Right renal pelvis (tissue), 4 donors: ENCODE measurements at places on chromosomes 6 and 20.

DNA sequence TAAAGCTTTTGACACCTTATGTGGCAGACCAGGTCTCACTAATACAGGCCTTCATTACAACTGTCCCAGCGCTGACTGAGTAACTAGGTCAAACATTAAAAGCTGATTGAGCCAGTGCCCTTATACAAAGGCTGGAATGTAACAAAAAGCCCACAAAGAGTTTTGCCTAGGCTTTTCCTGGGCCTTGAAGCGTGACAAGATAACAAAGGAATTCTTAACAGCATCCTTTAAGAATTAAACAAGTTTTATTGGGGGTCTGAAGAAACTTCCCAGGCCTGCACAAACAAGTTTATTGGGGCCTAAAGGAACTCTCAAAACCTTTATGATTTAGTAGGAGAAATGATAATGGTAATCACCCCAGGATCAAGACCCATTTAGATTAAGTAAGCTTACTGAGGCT, 267.6 kb upstream of the FAM83B start:
- DNase-seq = no peak

GRCh38 chr6:4568138-4568537, 208.1 kb upstream of the CDYL start:
- DNase-seq = no peak

- peak; percentile 44 for DNase-seq
These were observed 659.7 kb downstream of the KIF16B start for GRCh38 chr20:15913391-15914025.

DNA sequence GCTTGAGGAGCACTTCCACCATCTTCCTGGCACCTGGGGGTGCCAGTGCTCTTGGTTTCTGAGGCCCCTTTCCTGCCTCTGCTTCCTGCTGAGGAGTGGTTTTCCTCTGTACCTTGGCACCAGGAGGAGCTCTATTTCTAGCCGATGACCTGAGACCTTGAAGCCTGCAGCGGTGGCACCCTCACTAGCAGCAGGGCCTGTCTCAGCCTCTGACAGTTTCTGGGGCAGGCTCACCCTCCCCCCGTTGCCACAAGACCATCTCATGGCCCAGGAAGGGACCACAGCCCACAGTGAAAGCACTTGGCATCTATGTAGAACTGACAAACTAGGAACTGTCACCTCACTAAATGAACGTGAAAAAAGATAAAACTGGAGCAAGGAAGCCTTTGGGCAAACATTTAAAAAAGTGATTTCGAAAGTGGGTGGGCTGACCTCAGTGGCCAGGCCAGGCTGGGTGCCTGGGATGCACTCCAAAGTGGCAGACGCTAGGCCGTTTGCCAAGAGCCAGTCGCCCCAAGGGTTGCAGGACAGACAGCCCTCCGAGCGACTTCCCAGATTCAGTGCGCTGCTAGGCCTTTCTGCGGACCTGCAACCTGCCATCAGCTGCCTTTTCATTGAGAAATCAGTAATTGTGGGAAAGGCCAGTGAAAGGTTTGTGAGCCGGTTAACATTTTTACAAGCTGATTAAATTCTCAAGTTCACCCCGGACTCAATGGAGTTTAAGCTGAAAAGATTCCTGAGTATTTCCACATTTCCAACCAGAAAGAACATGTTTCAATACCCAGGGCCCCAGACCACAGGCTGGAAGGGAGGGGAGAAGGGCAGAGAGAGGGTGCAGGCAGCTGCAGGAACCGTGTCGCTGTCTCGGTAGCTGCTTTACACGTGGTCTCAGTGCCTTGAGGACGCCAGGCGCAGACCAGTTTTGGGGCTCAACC, 303.7 kb downstream of the ESR1 start:
- no peak for DNase-seq

GRCh38 chr6:68774843-68775242, 139.8 kb downstream of the ADGRB3 start:
- DNase-seq = no peak

GRCh38 chr6:93365445-93365844, 53.9 kb downstream of the EPHA7 start:
- no peak for DNase-seq
